ENCODE measurements at places on chromosomes 1 and 21.

GRCh38 chr1:235087906-235088305 is 40.7 kb downstream of the TOMM20 start:
- no peak for DNase-seq

DNA sequence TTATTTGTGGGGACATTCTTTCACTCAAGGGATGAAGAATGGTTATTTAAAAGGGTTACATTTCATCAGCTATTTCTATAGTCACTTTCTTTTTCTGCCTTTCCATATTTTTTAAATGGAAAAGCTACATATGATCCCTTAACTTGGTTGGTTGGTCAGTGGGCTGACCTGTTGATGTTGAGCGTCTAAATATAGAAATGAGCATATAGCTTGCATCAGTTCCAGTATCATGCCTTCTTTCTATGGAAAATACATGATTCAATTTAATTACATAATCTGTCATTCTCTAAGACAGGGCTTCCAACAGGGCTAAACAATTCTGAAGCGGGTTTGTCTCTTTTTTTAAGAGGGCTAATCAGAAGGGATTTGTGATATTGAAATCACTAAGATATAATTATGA is 40.6 kb downstream of the TYW3 start:
- no peak for DNase-seq

DNA sequence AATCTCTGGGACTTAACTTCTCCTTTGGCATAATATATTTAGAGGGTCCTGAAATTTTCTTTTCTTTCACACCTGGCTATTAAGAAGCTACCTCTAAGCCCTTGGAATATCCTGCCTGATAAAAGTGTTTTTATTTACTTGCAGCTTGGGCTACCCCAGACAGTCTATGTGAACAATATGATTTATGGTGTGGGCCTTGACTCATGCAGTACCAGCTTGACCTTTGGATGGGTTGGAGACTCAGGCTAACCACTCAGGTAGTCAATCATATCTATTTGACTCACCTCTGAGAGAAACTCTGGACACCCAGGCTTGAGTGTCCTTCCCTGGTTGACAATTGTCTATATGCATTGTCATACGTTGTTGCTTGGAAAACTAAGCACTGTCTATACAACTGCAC is 13.4 kb upstream of the PGBD2 start:
- no peak for DNase-seq

- DNase-seq = no peak
Observed at GRCh38 chr1:188825471-188825870, 1652.2 kb downstream of the BRINP3 start.

DNA sequence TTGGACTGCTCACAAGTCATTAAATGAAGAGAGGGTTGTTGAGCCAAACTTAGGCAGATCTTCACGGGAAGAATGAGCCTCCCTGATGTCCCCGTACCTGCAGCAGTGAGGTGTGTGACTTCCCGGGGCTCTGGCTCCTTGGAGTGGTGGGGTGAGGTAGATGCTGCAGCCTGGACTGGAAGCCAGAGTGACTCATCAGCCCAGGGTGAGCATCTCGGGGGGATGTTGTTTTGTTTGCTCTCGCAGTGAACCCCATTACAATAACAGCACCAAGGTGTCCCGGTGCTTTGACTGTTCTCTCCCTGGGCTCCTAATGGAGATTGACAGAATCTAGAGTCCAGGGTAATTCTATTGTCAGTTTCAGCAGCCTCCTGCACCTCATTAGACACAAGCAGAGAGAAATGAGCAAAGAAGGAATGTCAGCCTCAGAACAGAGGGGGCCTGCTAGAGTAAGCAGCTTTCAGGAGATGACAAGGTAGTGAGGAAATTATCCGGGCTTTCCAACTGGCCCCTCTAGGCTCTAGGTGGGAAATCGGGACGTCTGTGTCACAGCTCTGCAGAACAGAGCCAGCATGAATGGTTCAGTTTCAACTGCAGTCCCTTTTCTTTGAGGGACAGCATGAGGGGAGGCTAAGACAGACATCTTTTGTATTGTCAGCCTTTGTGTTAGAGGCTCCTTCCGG is 36.0 kb upstream of the LRRN2 start:
- no peak for DNase-seq

- no peak for DNase-seq
Observed at GRCh38 chr21:27359141-27359540, 392.3 kb upstream of the ADAMTS5 start.

GRCh38 chr1:53576866-53577760 is 117.9 kb downstream of the DMRTB1 start:
- DNase-seq = peak; percentile 65

- no peak for DNase-seq
Observed at GRCh38 chr1:39270368-39270767, 65.9 kb downstream of the MACF1 start.

DNA sequence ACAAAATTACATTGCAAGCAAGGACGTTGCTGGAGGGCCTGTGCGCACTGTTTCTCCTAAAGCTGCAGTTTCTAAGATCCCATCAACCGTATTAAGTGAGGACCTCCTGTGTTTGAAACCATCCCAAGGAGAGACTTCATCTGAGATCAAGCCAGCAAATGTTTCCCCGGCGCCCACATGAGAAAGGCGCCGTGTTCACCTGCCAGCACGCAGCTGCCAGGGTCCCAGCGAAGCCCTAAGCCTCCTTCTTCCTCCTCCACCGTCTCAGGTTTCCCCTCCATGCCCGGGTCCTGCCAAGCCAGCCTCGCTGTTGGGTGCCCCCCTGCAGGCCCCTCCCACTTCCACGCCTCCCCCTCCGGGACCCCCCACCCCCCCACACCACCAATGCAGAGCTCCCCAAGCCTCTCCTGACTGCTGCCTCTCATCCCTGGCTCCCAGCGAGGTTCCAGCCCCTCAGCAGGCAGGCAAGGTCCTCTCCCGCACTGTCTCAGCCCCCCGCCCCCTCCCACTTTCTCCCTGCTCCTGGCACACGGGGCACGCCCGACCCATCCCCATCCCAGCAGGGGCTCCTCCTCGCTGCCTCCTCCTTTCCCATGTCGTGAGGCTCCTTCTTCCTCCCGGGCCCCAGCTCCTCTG is 8.6 kb upstream of the TFF1 start:
- DNase-seq = no peak

- no peak for DNase-seq
Observed at GRCh38 chr1:150148837-150149270, 862 bp upstream of the PLEKHO1 start.

DNA sequence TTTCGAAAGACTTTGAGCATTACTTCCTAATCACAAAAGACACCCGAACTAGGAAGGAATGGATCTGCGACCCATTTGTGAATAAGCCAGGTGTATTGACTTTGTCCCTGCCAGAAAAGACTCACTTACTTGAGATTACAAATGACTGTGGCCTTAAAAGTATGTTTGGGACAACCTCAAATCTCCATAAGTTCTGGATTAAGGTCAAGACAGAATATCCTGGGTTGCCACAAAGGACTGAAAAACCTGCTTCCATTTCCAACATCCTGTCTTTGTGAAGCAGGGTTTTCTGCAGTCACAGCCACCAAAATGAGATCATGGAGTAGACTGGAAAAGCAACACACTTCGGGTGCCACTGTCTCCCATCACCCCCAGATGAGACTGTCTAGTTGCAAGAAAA is 537.4 kb upstream of the ZRANB2 start:
- DNase-seq = no peak

DNA sequence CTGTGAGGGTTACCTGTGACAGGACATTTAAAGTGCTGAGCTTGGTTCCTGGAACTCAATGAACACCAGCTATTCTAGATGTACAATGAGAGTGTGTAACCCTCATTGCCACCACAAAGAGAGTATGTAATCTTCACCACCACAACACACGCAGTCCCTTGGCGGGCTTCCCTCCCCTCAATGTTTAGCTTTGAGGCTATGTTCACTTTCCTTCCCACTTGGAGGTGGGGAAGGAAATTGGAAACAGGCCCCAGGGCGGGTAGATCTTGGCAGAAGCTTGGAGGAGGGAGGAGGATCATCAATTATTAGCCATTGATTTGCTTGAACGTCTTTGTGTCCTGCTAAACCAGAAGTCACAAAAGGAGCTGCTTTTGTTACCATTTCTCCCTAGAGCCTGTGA is 8.3 kb upstream of the COL16A1 start:
- DNase-seq = no peak

- DNase-seq = no peak
Observed at GRCh38 chr1:24504560-24504959, 1.9 kb downstream of the RCAN3 start.

- no peak for DNase-seq
Observed at GRCh38 chr1:110152133-110152785, 2.0 kb downstream of the SLC6A17 start.

DNA sequence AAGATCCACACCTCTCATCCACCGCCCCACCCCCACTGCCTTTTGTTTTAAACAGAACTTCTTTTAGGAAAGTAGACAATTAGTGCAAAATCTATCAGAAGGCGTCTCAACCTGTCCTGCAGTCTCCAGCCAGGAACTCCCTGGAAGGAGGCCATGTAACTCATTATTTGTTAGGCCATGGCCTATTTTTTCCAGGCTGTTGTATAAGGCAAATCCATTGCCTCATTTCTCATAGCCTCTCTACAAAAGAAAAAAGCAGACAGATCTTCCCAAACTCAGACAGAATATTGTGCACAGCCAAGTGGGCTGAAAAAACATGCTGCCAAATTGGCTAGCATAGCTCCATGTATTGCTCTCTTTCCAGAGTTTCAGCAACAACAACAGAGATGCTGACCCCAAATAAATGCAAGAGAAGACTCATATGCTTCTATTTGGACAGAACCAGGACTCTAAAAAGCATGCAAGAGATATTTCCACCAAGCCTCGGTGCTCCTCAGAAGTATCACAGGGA is 770.7 kb upstream of the CXADR start:
- DNase-seq = no peak

DNA sequence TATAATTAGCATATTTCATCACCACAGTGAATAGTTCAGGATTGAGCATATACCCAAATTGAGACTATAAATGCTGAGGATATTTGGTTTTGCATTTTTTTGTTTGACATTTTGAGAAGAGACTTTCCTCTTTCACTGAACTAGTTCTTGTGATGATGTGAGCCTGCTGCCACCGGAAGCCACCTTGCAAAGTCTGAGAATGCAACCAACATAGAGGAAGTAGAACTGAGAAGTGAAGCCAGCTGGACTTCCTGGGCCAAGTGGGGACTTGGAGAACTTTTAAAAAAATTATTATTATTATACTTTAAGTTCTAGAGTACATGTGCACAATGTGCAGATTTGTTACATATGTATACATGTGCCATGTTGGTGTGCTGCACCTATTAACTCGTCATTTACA is 102.3 kb downstream of the RPE65 start:
- DNase-seq = no peak

DNA sequence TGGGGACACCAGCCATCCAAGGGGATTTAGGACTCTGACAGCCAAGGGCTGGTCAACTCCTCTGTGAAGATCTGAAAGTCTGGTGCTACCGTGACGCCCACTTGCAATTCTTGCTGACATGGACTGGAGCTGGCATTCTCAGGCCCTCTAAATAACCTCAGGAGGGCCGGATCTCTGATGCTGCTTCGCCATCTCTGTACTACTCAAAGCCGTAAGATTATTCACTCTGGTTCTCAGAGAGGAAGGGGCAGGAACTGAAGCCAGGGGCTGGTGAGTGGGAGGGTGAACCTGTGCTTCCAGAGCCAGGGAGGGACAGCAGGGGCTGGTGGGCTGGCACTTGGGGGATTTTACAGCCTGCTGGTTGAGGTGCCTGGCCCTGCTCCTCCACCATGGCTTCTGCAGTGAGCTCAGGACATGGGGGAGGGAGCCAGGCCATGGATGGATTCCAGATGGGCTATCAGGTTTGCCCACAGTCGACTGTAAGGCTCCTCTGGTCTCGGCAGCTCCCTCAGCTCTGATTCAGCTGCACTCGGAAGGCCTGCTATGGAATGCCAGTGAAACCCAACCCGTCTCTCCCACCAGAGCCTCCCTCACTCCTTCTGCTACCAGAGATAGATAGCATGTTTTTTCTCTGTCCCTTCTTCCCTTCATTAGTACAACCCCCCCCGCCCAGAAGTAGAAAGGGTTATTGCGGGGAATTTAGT is 84.5 kb downstream of the PLXNA2 start:
- DNase-seq = peak; percentile 69

- DNase-seq = no peak
Observed at GRCh38 chr1:222034790-222035189, 292.9 kb upstream of the DUSP10 start.

DNA sequence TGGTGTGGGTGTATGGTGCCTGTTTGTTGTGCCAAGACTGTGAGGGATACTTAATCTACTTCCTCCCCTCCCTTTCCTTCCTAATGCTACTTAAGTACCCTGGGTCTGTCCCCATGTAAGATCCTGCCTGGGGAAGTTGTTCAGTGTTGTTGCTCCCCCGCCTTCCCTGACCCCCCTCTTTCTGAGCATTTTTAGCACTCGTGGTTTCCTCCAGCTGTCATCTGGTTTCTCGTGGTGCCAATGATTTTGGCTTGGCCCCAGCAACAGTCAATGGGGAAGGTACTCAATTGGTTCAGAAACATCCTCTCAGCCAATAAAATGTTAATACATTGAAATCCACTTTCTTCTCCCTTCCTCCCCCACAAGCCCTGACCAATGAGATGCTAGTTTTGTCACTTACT is 8.0 kb upstream of the B4GALT3 start:
- DNase-seq = peak; percentile 62

GRCh38 chr1:62444701-62445100 is 7.9 kb downstream of the USP1 start:
- DNase-seq = no peak

DNA sequence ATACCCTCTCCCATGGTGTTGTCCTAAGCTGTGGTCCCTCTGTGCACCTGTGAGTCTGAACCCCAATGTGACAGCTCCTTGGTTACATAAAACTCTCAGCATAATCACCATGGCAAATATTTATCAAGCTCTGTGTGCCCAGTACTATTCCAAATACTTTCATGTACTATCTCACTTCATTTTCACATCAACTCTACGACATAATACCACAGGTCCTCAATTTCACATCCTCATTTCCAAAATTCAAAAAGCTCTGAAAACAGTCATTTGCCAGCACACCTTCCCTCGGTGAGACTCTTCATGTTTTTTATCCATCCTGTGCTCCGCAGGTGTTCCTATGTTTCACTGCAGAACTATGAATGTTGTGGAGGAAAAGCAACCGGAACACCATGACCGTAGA is 12.4 kb upstream of the CREG1 start:
- no peak for DNase-seq

- no peak for DNase-seq
Observed at GRCh38 chr1:187924252-187924651, 1095.5 kb downstream of the PLA2G4A start.

- no peak for DNase-seq
Observed at GRCh38 chr1:218341325-218341724, 3.8 kb upstream of the TGFB2 start.

GRCh38 chr1:47774986-47775834 is 222.0 kb downstream of the TRABD2B start:
- DNase-seq = no peak

- peak; percentile 95 for DNase-seq
Observed at GRCh38 chr1:150149271-150150132, at the start of gene PLEKHO1. TSS of gene PLEKHO1 (plus strand) at chr1:150149916. CDS start at chr1:150150258, 342 bp downstream.

GRCh38 chr1:9455487-9456234 is 83.6 kb upstream of the SLC25A33 start:
- peak; percentile 91 for DNase-seq

DNA sequence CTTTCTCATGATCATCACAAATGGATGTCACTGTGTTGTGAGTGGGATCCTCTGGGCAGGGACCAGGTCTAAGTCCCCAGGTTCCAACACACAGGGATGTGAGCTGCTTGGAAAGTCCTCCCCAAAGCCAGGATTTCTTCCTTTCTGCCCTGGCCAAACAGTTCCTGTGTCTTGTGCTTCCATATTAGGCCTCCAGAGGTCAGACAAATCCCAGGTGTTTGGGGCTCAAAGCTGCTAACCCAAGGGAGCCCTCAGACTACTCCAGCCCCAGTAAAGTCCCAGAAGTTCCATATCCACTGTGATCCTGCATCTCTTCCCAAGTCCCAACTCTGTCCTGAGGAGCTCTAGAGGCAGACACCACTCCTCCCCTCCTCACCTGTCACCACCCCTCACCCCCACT is 27.7 kb upstream of the MAGOH start:
- DNase-seq = no peak
